Activated CD4-positive, alpha-beta memory T cell treated with anti-CD3 and anti-CD28 coated beads for 36 hours (primary cell): ENCODE measurements at places on chromosomes 6 and 20. TPM values are rescaled to one million over a fixed set of nuclear protein-coding genes. Genes with fewer than 3 reads are reported as not detected.
A peak's percentile ranks its signal among the peaks of the same experiment; 100 is the strongest.

The TNNC2 gene
- not detected for total RNA-seq

DNA sequence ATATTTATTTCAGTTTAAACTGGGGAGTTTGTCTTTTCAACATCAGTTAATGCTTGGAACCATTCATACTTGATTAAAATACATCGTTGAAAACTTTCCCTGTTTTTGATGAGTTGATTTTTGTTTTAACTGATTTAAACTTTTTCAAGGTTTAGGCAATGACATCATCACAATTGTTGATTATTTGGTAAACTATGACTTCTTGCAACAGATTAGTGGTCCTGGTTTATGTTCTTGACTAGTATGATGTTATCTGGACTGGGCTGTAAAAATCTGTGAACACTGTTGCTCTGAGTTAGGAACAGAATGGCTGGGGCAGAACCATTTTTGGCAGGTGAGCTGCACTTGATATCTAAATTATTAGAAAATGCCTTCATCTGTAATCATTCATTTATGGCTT, at the start of gene ZC2HC1B:
Gene ZC2HC1B, plus strand, starts transcription at position 241 of the 400 bp plus-strand sequence. Its CDS starts 66 bp downstream, at position 307.
- no peak within 1 kb of the TSS for H3K27ac ChIP-seq
- H3K36me3 ChIP-seq: peaks cover 46% of the 10 kb centered on the region
- no peaks in the 10 kb centered on the region for H3K27me3 ChIP-seq
- no peaks in the 10 kb centered on the region for H3K4me1 ChIP-seq
- no peak within 1 kb of the TSS for H3K4me3 ChIP-seq

- no peak overlapping the region for H3K4me3 ChIP-seq
- no peaks in the 10 kb centered on the region for H3K27me3 ChIP-seq
- no peak for DNase-seq
- no peaks in the 10 kb centered on the region for H3K4me1 ChIP-seq
- H3K27ac ChIP-seq: no peak overlapping the region
- H3K36me3 ChIP-seq: peaks cover 12% of the 10 kb centered on the region
Observed at GRCh38 chr6:169539176-169539897, 162.5 kb downstream of the WDR27 start.

DNA sequence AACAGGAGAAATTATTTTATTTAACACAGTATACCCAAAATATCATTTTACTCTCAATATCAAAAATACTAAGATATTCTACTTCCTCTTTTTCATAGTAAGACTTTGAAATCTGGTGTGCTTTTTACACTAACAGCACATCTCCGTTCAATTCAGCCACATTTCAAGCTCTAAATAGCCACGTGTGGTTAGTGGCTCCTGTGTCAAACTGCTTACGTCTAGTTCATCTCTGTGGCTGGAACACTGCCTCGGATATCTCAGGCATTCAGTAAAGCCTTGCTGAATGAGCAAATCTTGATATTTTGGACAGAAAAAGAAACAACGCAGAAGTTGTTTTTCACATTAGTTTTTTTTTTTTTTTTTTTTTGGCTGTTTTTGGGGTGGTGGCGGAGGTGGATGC, 136.1 kb downstream of the EYA4 start:
- no peaks in the 10 kb centered on the region for H3K36me3 ChIP-seq
- H3K4me1 ChIP-seq: no peaks in the 10 kb centered on the region

- no peaks in the 10 kb centered on the region for H3K36me3 ChIP-seq
- H3K27me3 ChIP-seq: no peaks in the 10 kb centered on the region
- no peak overlapping the region for H3K4me3 ChIP-seq
- H3K4me1 ChIP-seq: no peaks in the 10 kb centered on the region
- DNase-seq: no peak
Observed at GRCh38 chr20:17171746-17172280, 55.0 kb upstream of the PCSK2 start.

- peaks cover 17% of the 10 kb centered on the region for H3K27me3 ChIP-seq
- peak overlapping the region; percentile 73 for H3K27ac ChIP-seq
- no peak overlapping the region for H3K4me3 ChIP-seq
- no peaks in the 10 kb centered on the region for H3K36me3 ChIP-seq
- DNase-seq: no peak
Observed at GRCh38 chr20:43942201-43942590, 27.5 kb downstream of the TOX2 start.

The PDRG1 gene
- total RNA-seq: 12.1 TPM

The CRIP3 gene
- total RNA-seq: 2.9 TPM

DNA sequence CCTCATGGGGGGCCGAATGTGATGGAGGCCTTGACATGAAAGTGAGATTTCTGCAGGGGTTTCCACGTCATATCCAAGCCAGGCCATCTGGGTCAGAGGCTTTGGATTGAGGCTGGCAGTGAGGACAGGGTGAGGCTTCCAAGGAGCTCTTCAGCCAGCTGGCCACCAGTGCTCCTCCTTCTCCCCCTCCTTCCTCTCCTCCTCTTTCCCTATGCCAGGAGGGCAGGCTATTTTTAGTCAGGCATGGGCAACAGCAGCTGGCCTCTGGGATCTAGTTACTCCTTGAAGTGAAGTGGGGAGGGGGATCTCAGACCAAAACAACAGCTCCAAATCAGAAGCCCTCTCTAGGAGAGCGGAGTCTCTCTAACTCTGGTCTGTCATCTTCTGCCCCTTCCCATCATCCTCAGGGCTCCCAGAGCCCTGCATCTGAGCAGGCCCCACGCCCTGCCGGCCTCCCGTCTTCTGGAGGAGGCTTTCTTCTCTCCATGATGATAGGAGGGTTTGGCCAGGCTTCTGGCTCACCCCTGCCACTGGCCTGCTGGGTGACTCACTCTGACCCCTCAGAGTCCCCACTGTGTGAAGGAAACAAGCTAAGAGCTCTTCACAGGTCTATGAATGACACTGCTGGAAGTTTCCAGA, 612 bp downstream of the TNNC2 start:
- no peak overlapping the region for H3K4me3 ChIP-seq
- peaks cover 23% of the 10 kb centered on the region for H3K27me3 ChIP-seq
- H3K27ac ChIP-seq: no peak overlapping the region
- no peak for DNase-seq
- no peaks in the 10 kb centered on the region for H3K36me3 ChIP-seq
- peaks cover 14% of the 10 kb centered on the region for H3K4me1 ChIP-seq

GRCh38 chr6:7124636-7125035, 16.9 kb downstream of the RREB1 start:
- H3K4me1 ChIP-seq: peaks cover 54% of the 10 kb centered on the region
- no peak overlapping the region for H3K27ac ChIP-seq
- no peaks in the 10 kb centered on the region for H3K27me3 ChIP-seq
- no peak for DNase-seq
- no peak overlapping the region for H3K4me3 ChIP-seq
